ENCODE measurements at places on chromosomes 5 and 9.

- no peak for DNase-seq
These were observed 127.2 kb upstream of the CXCL14 start for GRCh38 chr5:135705941-135706466.

DNA sequence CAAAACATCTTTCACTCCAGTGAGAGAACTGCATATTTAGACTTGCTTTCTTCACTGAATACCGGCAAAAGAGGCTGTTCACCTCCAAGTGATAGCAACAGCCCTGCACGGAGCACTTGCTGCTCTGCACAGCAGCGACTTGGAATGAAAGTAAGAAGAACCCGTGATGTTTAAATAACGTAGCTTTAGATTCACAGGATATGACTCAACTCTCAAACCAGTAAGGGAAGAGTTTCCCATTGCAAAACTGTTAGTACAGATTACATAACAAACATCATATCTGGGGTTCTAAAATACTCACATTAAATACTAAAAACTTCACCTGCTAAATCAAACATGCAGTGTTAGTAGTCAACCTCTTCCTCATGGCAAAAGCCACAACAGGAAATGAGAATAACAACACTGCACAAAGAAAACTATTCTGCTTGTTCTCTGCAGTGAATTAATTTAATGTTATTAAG is 203.4 kb downstream of the MCTP1 start:
- peak; percentile 77 for DNase-seq

DNA sequence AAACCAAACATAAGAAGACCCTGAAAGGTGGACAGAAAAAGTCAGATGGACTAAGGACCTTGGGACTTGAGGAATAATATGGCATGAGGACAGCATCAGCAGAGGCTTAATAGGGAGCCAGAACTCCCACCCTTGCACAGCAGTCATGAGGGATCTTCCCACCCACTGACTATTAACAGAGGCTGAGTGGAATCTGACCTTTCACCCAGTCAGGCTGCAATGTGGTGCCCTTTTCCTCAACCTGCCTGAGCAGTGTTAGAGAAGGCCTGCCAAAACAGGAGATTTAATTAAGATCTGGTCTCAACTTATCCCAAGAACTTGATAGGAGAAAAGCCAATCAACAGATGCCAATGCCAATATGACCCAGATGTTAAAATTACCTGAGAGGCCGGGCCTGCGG is 481.9 kb downstream of the KDM4C start:
- no peak for DNase-seq

- DNase-seq = peak; percentile 19
These were observed 15.8 kb downstream of the EXOC3 start for GRCh38 chr5:458547-459353.

DNA sequence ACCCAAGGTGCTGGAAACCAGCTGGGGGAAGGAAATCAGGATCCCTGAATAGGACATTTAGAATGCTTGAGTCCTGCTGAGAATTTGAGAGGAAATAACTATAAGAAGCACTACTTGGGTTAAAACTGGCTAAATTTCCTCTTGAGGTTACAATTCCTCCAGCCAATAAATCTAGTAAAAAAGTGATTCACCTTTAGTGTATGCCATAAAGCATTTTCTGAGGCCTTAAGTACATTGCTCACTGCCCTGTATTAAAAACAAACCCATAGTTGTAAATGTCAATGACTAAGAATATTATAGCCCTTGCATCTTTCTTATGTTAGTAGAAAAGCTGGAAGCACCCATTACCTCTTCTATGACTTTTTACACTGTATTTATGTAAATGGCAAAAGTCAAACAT is 634.7 kb upstream of the ARRDC3 start:
- DNase-seq = peak; percentile 87

DNA sequence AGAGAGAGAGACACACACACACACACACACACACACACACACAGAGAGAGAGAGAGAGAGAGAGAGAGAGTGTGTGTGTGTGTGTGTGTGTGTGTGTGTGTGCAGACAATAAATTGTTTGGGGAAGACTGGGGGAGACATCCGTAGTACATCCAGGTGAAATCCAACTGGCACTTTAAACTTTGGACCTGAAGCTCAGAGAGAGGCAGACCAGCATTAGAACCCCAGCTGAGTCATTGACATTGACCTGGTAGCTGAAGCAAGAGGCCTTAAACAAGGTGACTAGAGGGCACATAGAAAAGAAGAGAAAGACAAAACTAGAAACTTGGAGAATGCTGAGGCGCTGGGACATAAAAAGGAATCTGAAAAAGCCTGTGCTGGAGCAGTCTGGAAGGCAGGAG is 251.5 kb downstream of the CRB2 start:
- DNase-seq = no peak

DNA sequence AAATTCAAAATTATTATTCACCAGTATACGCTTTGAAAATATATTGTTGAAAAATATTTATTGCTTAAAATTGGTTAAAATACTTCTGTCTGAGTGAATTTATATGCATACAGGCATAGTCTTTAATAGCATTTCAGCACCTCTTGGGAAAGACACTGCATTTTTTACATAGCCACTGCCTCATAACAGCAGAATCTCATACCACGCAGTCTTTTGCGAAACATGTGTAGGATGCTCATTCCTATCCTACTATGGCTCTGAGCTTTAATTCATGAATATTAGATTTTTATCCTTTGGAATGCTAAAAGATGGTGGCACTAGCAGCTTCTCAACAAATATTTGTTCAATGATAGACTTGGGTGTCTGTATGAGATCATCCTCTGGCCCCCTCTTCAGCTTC is 94.0 kb upstream of the SH3GL2 start:
- DNase-seq = peak; percentile 51

DNA sequence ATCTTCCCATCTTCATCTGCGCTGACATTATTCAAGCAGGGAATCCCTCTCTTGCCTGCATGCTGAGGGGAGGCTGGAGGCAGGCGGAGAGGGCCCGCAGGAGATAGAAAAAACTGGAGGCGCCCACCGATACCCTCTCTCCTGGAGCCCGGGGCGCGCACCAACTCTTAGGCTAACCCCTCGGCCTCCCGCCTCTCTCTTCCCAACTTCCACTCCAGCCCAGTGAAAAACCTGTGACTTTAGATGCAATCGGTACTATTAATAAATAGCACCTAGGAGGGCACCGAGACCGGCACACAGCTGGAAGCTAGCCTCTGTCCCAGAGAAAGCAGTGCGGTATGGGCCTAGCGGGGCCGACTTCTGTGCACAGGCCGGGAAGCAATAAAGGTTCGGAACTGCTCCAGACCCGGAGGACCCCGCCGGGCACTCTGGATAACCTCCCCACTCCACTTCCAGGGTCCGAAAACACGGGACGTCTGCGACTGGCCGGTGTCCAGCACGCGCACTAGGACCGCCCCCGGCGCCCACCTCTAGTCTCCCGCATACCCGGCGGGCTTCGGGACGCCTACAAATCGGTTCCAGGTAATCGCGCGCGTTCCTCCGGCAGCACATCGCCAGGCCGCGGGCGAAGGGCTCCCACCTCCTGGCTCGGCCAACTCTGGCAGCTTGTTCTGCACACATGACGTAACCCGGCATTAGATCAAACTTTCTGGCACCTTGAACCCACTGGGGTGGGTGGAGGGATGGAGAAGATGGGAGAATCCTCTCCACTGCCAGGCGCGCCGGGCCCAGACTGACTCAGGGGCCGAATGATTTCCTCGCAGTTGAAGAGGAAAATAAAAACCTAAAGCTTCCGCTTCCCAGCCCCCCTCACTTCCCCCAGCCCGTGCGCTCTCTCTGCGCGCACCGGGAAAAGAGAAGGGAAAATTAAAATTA is 1.4 kb downstream of the EFNA5 start:
- DNase-seq = peak; percentile 28

DNA sequence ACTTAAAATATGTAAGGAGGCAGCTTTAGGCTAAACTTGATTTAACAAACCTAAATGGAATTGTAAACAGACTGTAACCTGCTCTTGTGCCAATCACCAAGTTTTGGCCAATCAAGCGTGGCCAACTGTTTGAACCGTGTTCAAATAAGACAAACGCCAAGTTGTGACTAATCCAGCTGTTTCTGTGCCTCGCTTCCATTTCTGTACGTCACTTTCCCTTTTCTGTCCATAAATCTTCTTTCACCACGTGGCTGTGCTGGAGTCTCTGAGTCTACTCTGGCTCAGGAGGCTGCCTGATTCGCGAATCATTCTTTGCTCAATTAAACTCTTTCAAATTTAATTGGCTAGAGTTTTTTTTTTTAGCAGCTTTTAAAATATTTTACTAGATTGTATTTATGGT is 71.3 kb downstream of the LIX1 start:
- DNase-seq = peak; percentile 76

All from fibroblast of skin of right quadriceps (primary cell).